ENCODE measurements at places on chromosomes 11 and 22. TPM values are rescaled to one million over a fixed set of nuclear protein-coding genes. Genes with fewer than 3 reads are reported as not detected.

YPEL4 gene
- 0.27 TPM for total RNA-seq

EML3 gene
- total RNA-seq = 24.5 TPM

IL18 gene
- total RNA-seq = 101 TPM

ALX4 gene
- total RNA-seq = 5.7 TPM

MMP10 gene
- 1.3 TPM for total RNA-seq

MS4A15 gene
- total RNA-seq = not detected

PKNOX2 gene
- total RNA-seq = not detected

WBP2NL gene
- 0.06 TPM for total RNA-seq

FAT3 gene
- total RNA-seq = 0.23 TPM

NRGN gene
- 10.5 TPM for total RNA-seq

OR4D6 gene
- not detected for total RNA-seq

TLCD5 gene
- total RNA-seq = 7.1 TPM

POLDIP3 gene
- 39.1 TPM for total RNA-seq

UBQLN3 gene
- total RNA-seq = not detected

OR52E1 gene
- not detected for total RNA-seq

SHANK3 gene
- total RNA-seq = 3.0 TPM

BTBD18 gene
- not detected for total RNA-seq

PTGDR2 gene
- total RNA-seq = 0.08 TPM

PHLDA2 gene
- total RNA-seq = 149 TPM

MYH9 gene
- total RNA-seq = 159 TPM

PITPNM1 gene
- 56.5 TPM for total RNA-seq

ANO1 gene
- 1.3 TPM for total RNA-seq

PHETA2 gene
- total RNA-seq = not detected

CRACR2B gene
- total RNA-seq = 4.8 TPM

CDCA5 gene
- 72.8 TPM for total RNA-seq

PHOX2A gene
- not detected for total RNA-seq

PPP6R3 gene
- 54.3 TPM for total RNA-seq

XKR3 gene
- not detected for total RNA-seq

TRIM51 gene
- not detected for total RNA-seq

SLC6A5 gene
- not detected for total RNA-seq

UPK3A gene
- total RNA-seq = not detected
